ENCODE measurements at places on chromosomes 2 and 18.

DNA sequence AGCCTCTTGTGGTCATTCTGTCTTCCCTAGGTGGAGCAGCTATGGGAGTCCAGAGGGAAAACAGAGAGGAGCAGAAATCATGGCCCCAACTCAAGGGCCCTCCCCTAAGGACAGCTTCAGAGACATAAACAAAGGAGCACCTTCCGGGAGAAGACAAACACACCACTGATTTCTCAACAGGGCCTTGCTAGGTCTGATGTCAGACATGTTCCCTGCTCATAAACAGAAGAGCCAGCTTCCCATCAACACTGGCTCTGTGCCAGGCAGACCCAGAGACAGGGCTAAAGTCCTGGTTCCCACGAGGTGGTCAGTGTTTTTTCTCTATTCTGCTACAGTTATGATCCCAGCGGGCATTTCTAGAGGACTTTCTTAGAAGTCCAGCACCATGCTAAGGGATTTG lies 19.3 kb downstream of the CXCR2 start:
- no peak for DNase-seq

DNA sequence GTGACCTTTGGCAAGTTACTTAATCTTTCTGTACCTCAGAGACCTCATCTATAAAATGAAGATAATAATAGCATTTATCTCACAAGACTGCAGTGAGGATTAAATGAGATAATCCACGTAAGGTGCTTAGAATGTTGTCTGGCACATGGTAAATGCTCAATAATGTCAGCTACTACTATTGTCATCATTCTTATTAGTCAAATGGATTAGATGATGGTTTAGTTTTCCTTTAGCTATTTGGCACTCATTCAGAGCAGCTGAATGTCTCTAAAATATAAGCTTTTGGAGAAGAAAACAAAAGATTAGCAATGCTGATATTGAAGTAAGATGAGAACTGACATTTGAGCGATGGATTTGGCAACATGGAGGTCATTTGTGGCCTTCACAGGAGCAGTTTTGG lies 125.1 kb downstream of the AQP4 start:
- DNase-seq, result no peak

- DNase-seq, result no peak
Observed at GRCh38 chr18:12056034-12056883, 37.4 kb upstream of the ANKRD62 start.

GRCh38 chr2:54353216-54353615 lies 97.2 kb upstream of the TSPYL6 start:
- DNase-seq, result no peak

GRCh38 chr18:36075862-36076587 lies 8.7 kb upstream of the RPRD1A start:
- DNase-seq, result peak; percentile 87

DNA sequence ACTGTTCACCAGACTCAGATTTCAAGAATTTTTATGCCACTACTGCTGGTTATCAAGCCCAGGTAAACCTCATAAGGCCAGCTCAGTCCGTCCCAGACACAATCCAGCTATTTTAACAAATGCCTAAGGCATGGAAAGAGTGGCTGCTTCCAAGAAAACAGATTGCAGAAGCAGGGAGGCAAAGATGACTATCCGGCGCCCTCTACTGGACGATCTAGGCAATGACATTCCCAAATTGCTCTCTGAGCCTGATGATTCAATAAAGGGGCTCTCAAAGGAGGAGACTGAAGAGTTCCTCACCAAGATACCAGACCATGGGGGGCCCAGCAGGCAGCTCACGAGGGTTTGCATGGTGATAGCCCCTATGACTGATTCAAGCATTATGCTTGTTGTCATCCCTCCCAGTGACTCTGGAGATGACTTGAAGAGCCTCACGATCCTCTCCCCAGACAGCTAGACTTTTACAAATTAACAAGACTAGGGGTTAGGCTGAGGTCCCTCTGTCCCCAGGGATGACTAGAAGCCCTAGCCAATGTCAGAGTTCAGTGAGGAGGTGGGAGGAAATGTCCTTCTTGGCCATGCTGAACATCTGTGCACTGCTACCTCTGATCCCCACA lies 25.0 kb downstream of the SERPINB8 start:
- DNase-seq, result peak; percentile 45

GRCh38 chr18:989425-989824 lies 84.8 kb downstream of the ADCYAP1 start:
- no peak for DNase-seq

- DNase-seq, result peak; percentile 44
Observed at GRCh38 chr2:178066890-178067669, 5.5 kb downstream of the PDE11A start.

DNA sequence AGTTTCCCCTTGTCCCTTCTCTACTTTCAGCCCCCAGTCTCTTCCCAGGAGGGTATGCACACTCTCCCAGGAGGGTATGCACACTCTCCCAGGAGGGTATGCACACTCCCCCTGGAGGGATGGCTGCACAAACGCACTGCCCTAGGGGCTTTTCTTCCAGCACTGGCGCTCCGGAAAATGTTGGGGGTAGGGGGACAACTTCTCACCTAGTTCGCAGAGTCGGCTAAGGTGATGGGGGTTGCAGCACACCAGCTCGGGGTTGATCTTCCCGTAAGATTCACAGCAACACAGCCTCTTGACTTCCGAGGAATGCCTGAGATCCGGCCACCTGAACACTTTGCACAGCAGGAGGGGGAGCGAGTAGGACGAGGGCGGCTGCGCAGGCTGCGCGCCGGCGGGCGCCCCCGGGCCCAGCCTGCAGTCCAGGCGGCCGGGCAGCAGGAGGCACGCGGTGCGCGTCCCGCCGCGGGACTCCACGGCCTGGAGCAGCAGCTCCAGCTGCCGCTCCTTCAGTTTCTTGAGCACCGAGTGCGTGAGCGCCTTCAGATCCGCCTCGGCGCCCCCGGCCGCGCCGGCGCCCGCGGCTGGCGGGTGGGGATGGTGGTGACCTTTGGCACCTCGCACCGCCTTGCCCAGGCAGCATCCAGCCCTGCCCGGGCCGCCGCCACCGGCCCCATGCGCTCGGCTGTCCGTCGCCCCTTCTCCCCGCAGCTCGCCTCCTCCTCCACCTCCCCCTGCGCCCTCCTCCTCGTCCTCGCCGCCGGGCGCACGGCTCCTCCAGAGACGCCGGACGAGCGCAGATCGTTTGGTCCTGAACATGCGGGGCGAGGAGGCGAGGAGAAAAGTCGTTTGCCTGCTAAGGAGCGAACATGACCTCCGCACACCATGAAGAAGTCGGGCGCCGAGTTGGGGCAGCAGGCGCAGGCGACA lies 894 bp downstream of the SMAD7 start:
- DNase-seq, result peak; percentile 79

- DNase-seq, result no peak
Observed at GRCh38 chr2:47617523-47618271, 165.2 kb upstream of the MSH6 start.

Data from M059J (cell line).